ENCODE measurements at places on chromosomes 12 and 14.

DNA sequence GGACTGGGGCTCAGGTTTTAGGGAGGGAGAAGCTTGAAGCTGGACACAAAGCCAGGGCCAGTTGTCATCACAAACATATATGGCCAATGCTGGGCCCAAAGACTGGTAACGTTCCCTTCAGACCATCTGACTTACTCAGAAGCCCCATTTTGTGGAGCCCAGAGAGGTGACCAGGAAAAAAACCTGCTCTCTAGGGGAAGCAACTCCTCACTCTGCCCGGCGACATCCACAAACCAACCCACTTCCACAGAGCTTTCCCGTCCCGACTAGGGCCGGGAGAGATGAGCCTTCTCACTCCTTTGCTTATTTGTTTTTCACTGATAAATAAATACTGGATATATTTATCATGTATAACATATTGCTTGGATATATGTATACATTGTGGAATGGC is 180.9 kb upstream of the RTL1 start:
- DNase-seq = no peak

DNA sequence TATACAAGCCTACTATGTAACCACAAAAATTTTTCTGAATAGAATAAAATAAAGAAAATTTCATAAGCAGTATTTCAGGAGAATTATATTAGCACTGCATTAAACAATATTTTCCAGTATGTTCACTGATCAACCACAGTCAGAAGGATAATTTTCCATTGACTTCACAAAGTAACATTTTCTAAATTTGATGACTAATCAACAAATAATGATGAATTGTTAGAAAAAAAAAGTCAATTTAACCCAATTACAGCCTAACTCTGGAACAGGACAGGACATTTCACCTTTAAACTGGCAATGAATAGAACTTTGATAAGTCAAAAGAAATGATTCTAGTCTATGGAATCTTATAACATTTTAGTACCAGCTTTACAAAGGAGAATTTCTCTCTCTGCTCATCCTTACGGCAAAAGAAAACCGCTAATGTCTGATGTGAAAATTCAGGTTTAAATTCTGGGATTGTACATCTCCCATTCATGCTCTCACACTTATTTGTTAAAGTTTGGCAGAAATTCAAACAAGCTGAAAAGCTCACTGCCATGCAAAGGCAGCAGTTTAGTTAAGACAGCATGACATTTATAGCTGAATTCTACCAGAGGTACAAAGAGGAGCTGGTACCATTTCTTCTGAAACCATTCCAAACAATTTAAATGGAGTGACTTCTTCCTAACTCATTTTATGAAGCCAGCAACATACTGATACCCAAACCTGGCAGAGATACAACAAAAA is 84.5 kb downstream of the MDGA2 start:
- DNase-seq = no peak

DNA sequence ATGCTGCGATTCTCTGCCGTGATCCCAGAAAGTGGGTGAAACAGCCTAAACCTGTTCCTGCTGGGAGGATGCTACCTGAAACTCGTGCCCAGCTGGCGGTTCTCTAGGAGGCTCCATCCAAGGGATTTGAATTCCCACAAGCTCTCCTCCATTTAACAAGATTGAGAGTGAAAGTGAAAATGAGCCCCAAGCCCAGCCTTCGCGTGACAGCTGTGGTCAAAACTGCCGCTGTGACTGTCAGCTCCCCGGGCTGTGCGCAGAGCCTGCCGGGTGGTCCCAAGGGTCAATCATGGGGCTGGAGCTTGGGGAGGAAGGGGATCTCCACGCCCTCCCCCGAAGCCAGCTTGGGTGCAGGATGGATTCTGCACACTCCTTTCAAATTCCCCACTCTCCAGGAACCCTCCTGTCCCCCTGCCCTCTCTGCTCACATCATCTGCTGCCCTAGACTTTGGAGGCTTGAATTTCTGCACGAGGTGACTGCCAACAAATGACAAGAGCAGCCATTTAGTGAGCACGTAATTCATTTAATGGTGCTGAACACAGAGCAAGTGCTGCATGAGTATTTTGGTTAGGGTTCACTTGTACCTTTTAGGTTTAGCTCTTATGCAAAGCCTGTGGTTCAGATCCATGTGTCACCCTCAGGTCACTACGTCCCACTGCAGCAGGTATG is 5.3 kb downstream of the ASB2 start:
- DNase-seq = no peak

- DNase-seq = no peak
Measured at GRCh38 chr12:104618691-104619090, 161.9 kb downstream of the CHST11 start.

DNA sequence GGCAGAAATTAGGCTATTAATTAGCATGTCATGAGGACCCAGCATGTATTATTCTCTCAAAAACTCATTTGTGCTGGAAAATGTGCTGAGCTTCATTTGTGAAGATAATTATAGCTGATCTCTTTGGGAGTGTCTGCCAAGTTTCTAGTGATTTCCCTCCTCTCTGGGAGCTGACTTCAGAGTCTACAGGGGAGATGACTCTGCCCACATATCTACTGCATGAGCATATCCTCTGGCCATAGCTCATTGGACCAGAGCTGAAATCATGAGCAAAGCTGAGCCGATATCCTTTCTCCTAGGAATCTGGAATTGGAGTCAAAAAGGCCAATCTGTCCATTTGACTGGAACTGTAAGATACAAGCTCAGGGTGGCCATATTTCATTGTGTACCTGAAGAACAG is 5.9 kb downstream of the CCDC198 start:
- no peak for DNase-seq

DNA sequence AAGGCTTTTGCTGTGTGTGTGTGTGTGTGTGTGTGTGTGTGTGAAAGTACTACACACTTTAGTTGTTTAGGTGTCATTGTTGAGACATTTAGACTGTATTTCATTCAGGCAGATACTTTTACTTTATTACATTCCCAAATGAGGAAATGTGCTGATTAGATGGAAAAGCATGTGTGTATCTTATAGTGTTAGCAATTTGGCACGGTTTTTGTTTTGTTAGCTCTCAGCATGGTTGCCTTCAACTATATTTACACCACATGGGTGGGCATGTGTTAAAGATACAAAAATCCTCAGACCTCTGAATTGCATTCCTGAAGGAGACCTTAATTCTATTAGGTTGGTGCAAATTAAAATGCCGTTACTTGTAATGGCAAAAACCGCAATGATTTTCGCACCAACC is 879.5 kb downstream of the DIO2 start:
- no peak for DNase-seq

GRCh38 chr14:51548187-51548586 is 103.5 kb upstream of the FRMD6 start:
- no peak for DNase-seq

- DNase-seq = no peak
Measured at GRCh38 chr14:29475641-29476040, 452.0 kb downstream of the PRKD1 start.

DNA sequence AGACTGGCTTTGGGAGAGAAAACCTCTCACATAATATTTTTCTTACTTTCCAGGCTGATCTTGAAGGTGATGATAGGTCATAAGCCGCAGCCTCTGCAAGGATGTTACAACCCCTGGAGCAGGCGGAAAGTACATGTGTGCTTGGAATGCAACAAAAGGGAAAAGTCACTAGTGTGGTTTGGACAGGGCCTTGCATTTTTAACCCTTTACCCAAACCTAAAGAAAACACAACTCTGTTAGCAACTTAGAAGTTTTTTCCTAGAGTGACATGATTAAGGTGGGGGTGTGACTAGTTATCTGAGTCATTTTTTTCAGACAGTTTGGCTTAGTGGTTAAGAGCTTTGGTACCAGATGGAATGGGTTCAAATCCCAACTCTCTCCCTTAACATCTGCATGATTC is 97.0 kb downstream of the TMEM30B start:
- no peak for DNase-seq

GRCh38 chr12:23209793-23210192 is 584.8 kb downstream of the ETNK1 start:
- DNase-seq = no peak

DNA sequence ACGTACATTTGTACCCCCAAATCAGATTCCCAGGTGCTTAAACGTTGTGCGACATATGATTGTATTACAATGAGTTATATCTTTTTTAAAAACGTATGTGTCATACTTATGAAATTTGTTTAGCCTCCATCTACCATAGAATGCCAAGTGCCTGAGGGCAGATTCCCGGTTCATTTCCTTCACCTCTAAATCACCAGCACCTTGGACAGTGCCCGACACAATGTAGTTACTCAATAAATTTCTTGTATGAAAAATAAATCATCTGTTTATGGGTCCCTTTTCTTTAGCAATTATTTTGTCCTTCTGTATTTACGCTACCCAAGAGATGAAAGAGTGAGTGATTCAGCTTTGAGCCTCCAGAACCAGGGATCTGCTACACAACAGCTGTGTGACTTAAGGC is 157.4 kb downstream of the TBX5 start:
- DNase-seq = no peak

DNA sequence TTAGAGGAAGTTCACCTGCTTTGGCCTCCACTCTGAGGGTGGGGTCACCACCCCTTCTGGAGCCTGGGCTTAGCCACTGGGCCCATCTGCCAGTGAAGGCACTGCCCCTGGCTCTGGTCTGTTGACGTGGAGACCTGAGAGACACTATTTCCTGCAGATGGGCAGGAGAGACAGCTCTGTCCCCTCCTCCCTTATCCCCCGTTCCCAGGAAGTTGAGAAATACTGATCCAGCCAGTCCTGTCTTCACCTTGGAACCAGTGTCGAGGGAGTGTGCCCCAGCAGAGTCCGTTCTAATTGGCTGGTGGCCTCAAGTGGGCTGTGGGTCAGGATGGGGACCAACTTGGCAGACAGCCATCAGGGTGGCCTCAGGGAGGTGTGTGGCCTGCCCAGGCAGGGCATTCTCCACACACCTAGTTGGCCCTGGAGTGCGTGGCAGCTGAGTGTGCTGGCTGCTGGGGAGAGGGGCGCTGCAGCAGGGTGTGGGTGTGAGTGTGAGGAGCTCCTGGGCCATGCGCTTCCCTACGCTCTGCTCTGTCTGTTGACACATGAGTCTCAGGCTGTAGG is 25.4 kb downstream of the CLSTN3 start:
- no peak for DNase-seq

DNA sequence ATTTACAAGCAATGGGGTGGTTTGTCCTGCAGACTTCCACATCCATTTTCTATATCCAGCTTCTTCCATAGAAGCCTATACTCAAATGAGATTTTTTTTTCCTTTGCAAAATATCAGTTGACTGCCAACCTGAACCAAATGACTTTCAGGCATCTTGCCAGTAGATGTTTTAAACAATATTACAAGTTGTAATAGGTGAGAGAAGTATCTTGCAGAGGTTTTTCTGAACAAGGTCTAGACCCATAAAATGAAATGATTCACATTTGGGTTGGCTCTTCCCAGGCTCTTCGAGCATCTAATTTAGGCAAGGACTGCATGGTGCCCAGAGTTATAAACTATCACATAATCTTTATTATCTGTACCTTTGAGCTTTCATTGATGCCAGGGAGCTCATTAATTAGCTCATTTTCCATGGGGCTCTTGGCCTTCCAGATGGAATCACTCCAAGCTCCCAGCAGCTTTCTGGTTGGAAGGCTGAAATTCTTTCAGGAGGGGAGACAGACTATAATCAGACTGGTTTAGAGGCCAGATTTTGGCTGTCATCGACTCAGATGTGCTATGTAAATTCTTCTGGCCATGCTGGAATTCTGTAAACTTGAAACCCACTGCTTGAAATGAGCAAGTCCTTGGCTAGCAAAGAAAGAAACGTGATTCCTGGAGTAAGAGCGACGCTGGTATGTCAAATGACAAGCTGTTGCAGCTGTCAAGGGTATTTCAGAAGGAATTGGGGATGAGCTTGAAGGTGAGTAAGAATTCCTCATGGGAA is 32.2 kb upstream of the DICER1 start:
- DNase-seq = no peak

DNA sequence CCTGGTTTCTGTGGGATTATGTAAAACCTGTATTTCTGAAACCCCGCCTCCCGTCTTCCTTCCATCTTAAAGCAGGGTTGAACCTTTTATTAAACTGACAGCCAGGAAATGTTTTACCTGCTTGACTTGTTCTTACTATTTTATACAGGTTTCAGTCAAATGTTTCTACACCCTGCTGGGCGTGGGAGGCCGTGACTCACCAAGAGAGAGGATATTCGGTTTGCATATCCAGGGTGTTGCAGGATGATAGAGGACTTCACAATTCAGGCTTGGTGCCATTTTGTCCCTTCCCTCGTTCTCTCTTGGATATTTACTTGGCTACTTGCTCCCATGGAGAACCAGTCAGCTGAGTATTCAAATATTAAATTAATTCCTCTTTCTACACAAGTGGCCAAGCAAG is 69.7 kb downstream of the ARF6 start:
- no peak for DNase-seq

GRCh38 chr14:30961330-30961729 is 64.1 kb upstream of the AP4S1 start:
- DNase-seq = no peak

GRCh38 chr12:3200814-3201233 is 123.6 kb downstream of the TSPAN9 start:
- no peak for DNase-seq

All from stimulated activated CD8-positive, alpha-beta memory T cell treated with anti-CD3 and anti-CD28 coated beads, Interleukin-4, amount 100 ng/mL, for 1 hour (primary cell).